Activated CD4-positive, CD25-positive, alpha-beta regulatory T cell treated with anti-CD3 and anti-CD28 coated beads, Interleukin-2, amount 50 U/mL, for 72 hours (primary cell): ENCODE measurements at places on chromosomes 11 and 22.

DNA sequence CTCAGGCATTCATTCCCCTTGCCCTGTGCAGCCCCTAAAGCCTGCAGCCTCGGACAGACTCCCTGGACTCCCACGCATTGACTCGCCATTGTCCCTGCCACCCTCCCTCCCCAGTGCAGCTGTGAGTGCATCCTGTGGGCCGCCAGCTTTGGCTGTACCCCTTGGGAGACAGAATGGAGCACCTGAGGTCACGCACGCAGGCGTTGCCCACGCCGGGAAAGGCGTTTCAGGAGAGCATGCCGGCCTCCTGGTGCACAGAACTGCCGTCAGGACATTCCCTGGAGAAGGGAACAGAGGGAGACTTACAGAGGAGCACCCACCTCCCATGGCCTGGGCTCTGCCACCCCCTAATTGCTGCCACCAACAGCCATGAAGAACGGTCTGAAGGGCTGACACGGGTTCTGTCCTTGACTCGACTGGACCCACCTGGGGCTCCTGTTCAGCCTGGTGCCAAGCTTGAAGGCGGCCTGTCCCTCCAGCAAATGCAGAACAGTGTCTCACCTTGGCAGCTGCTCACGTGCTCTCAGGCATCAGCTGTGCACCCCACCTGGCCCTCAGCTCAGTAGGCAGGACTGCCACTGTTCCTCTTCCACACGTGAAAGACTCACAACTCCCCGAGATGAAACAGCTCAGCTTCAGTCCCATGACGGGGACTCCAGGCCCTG lies 503.8 kb downstream of the BRD1 start:
- DNase-seq, result no peak

DNA sequence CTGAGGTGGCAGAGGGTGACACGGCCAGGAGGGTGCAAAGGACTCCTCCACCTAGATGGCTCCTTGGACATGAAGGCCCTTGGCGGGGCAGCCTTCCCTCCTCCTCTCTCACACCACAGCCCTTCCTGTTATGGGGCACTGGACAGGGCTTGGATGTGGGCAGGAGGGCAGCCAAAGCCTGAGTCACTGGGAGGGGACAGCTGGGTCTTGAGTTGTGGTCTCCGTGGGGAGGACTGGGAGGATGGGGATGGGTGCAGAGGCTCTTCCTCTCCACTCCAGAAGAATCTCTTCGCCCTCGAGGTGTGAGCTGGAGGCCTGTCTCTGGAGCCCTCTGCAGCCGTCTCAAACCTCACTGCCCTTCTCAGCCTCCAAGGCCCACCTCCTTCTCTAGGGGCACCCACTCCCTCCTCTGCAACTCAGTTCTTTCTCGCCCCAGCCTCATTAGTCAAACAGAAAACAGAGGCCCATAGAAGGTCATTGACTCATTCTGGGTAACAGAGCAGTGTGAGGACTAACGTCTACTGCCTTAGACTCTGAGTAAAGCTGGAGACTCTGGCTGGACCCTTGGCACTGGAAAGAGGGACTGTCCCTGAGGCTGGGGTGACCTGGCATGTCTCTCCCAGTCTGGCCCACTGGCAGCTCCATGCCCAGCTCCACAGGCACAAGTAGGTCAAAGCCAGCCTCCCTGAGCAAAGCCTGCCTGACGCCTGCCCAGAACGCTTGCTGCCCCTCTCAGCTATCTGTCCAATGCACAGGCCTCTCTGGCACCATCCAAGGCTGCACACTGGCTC lies 47.5 kb upstream of the CDON start:
- DNase-seq, result no peak

- DNase-seq, result no peak
Observed at GRCh38 chr11:113091481-113091780, 130.2 kb downstream of the NCAM1 start.

DNA sequence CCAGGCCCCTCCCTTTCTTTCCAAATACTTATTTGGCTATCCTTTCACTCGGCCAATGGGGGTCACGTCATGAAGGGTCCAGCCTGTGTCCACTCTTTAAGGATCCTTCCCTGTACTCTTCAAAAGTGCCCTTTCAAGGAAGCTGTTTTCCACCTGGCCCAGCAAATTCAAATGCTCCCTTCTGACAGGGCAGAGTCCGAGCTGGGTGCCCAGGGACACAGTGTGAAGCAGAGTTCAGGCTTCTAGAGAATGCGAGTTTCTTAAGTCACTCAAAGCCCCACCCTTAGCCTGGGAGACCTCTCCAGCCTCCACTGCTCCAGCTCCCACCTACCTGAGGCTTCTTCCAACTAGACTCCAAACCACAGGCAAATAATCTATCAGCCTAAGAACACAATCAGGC lies 5.5 kb upstream of the APOA1 start:
- DNase-seq, result no peak

DNA sequence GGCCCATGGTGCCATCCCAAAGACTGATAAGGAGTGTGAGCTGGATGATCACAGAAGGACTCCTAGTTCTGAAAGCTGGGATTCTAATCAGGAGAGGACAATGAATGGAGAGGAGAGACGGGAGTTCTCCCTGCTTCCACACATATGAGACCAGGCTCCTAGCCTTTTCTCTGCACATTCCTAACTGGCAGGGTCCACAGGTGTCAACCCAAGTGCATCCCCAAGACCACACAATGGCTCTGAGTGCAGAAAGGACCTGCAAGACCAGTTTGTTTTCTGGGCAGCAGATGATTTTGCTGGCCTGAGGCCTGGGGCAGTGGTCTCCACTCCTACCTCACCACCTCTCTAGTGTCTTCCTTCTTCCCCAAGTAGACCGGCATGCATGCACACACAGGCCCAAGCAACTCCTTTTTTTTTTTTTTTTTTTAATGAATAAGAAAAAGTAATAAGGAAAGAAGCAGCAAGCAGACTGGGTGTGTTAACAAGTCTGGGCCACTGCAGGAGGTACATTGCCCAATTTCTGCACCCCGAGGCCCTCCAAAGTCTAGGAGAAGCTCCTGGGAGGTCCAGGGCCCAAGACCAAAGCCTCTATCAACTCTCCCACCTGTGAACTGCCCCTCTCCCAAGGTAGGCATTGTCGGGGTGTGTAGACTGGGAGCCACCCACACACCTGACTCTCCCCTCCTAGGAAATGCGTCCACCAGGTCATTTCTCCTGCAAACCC lies 1.2 kb upstream of the TSKU start:
- no peak for DNase-seq

GRCh38 chr11:2095198-2095520 lies 44.0 kb downstream of the IGF2 start:
- peak; percentile 27 for DNase-seq

GRCh38 chr11:119415517-119415916 lies 7.5 kb downstream of the THY1 start:
- DNase-seq, result no peak

GRCh38 chr22:40258017-40258416 lies 80.3 kb downstream of the TNRC6B start:
- no peak for DNase-seq

DNA sequence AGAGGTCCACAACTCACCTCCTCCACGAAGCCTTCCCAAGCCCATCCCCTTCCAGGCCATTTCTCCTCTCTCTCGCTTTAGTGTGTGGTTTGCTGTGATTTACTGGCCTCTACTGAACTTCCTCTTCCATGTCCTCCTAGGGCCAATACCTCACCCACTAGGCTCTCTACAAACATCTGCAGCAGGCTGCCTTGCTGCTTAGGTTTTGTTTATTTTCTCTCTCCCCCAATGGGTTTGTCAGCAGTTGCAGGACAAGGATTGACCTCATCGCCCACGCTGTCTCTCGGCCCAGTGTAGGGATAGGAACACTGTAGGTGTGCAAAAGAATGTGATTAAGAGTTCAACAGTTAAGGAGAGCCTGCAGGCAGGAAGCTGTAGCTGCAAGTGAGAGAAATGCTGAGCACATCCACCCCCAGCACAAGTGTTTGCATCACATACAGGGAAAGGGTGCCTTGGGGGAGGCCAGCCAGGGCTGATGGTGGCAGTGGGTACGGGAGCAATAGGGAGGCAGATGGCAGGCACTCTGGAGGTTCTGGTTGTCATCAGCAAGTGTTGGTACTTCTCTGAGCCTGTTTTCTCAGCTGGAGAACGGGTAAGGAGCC lies 1.4 kb downstream of the PC start:
- no peak for DNase-seq

GRCh38 chr22:36911887-36912661 lies 1.4 kb upstream of the CSF2RB start:
- no peak for DNase-seq

DNA sequence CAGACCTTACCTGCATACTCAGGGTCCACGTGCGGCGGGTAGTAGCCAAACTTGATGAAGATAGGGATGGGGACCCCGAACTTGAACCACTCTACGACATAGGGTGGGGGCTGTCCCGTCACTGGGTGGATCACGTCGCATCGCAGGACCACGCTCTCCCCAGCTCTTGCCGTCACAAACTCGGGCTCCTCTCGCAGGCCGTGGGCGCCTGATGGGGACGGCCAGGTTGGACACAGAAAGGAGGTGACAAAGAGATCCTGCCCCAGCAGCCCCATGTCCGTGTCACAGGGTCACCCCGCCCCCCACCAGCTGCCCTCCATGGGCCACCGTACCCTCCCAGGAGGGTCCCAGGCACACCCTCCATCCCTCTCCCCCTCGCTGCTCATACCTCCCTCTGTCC lies 10.7 kb downstream of the IGSF9B start:
- no peak for DNase-seq

DNA sequence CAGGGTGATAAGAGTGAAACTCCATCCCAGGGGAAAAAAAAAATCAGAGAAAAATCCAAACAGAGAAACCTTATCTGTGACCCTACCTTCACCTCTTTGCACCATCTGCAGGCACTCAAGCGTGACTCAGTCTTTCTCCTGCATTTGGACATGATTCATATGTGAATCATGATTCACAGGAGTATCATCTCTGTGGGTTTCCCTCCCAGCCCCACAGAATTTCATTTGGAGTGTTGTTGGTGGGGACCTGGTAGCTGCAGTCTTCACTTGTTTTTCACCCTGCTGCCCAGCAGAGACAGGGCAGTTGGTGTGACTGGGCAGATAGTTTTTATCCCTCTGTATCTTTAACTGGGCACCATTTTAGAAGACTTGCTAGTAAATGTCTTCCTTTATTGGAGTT lies 75.7 kb downstream of the DEPDC5 start:
- DNase-seq, result peak; percentile 35

DNA sequence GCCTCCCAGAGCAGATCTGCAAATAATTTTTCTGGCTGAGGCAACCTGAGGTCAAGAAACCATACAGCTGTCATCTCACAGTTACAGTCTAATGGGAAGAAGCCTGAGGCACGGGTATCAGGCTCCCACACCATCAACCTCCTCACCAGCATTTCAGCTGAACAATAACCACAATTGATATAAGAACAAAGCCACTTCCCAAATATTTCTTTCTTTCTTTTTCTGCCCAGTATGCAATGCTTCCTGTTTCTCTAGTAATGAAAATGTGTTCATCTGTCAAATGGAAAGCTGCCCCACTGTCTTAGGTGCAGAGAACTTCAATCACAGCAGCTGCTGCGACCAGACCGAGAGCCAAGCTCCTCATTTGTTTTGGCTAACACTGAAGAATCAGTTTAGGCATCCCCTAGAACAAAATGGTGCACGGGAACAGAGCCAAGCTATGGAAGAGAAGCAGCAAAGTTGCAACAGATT lies 108.4 kb downstream of the BLID start:
- DNase-seq, result no peak

DNA sequence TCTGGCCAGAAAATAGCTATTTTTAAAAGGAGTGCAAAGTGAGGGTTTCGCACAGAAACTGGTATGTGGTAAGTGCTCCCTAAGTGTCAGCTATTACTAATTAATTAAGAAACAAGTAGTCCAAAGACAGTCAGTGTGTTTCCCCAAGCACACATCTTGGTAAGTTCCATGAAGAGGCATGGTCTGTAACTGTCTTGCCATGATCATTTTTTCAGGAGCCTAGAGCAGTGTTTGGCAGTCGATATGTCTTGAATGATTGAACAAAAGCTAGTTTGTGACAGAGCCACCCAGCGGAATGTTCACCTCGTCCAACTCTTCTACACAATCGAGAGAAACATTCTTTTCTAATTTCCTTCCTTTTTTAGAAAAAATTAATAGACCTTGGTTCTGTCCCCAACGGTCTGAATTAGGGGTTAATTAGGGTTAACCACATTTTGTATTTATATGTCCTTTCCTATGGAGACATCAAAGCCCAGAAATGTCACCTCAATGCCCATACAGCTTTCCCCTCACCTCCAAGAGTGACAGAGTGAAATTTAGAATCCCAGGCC lies 57.6 kb upstream of the FTH1 start:
- DNase-seq, result no peak

GRCh38 chr11:75743711-75744563 lies 24.6 kb upstream of the DGAT2 start:
- no peak for DNase-seq

GRCh38 chr11:116501728-116502127 lies 271.1 kb downstream of the BUD13 start:
- DNase-seq, result no peak

GRCh38 chr11:2927851-2928604 lies 1.2 kb downstream of the PHLDA2 start:
- no peak for DNase-seq

GRCh38 chr11:134001088-134001487 lies 44.3 kb upstream of the IGSF9B start:
- DNase-seq, result no peak

DNA sequence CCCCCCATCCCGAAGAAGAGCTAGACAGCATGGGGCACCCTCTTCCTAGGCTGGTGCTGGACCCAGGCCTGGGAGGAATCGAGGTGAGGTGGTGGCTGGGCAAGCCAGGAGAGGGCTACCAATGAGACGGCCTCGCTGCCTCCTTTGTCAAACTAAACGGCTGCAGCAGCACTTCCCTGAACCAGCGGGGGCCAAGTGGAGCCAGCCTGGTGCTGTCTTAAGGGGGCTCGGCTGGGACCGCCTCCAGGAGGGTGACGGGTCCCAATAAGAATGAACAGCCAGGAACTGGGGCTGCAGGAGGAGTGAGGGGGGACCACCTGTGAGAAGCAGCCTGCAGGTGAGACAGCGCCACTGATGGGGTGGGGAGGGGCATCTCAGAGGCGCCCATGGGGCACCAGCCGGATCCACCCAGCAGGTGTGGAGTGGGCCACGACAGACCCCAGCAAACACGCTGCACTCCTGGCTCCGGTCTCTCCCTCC lies 17.1 kb downstream of the IFT27 start:
- DNase-seq, result no peak

- DNase-seq, result no peak
Observed at GRCh38 chr11:1372660-1373059, 17.1 kb upstream of the BRSK2 start.
